ENCODE measurements at places on chromosomes 5 and 9.

DNA sequence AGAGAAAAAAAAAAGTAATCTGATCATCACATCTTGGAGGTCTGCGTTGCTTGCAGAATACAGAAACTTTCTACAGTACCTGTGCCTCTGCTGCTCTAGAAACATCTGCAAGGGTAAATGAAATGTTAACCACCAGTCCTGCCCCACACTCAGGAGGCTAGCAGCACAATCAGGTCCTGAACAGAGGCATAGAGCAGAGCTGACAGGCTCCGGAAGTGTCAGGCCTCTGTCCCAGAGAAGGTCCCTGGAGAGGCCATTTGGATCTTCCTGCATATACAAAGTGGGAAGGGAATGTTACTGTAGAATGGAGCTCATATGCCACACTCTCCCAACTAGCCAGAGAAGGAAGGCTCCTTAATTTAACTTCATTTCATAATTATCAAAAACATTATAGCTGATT, 7.2 kb downstream of the NRG2 start:
- no peak for DNase-seq

DNA sequence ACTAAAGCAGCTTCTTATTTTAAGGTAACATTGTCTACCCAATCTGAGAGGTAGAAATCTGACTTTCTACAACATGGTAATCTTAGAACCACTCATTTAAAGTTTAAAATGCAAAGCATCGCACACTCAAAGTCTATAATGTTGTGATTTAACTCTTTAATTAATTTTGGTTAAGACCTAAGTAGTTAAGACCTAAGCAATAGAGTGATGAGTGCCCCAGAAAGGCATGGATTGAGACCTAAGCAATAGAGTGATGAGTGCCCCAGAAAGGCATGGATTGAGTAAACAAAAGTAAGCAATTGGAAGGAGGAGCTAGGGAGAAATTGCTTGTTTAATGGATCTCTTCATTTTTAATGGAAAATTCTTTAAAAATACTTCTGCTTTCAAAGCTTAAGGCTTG, 86.8 kb downstream of the NLN start:
- DNase-seq = no peak

- DNase-seq = no peak
Measured at GRCh38 chr5:57539281-57539701, 56.7 kb upstream of the ACTBL2 start.

DNA sequence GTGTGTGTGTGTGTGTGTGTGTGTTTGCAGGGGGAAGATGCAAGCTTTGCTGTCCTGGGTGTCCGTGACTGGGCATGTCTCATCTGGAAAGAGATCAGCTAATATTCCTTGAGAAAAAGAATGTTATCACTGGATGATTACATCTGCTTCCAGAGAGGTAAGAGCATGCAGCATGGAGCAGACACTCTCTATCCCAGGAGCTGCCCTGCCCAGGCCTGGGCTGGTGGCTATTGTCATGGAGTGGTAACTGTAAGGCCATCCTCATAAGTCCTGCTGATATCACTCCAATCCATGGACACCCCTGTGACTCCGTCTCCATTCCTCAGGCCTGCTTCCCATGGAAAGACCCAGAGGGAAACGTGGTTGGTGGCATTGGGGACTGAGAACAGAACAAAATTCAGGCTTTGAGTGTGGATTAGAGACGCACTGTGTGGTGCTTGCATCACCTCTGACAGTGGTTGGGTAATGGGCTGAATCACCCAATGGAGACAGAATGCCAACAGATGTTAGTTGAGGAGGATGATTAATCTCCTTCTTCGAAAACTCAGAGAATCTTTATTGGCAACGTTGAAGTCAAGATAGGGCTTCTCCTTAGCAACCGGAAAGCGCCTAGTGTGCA, 52.0 kb upstream of the KCNIP1 start:
- DNase-seq = no peak

DNA sequence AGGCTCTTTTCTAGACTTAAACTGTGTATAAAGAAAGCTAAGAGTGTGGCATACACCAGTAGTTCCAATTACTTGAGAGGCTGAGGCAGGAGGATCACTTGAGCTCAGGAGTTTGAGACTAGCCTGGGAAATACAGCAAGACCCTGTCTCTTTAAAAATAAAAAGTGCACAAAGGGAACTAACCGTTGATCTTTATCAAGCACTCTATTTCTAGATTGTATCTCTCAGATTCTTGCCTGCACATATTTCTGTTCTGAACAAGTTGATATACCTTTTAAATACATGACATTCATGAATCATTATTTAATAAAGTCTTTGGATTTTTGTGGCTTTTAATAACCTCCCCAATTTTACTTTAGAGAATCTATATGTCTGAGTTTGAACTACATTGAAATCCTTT, 47.2 kb downstream of the HMGCR start:
- no peak for DNase-seq

DNA sequence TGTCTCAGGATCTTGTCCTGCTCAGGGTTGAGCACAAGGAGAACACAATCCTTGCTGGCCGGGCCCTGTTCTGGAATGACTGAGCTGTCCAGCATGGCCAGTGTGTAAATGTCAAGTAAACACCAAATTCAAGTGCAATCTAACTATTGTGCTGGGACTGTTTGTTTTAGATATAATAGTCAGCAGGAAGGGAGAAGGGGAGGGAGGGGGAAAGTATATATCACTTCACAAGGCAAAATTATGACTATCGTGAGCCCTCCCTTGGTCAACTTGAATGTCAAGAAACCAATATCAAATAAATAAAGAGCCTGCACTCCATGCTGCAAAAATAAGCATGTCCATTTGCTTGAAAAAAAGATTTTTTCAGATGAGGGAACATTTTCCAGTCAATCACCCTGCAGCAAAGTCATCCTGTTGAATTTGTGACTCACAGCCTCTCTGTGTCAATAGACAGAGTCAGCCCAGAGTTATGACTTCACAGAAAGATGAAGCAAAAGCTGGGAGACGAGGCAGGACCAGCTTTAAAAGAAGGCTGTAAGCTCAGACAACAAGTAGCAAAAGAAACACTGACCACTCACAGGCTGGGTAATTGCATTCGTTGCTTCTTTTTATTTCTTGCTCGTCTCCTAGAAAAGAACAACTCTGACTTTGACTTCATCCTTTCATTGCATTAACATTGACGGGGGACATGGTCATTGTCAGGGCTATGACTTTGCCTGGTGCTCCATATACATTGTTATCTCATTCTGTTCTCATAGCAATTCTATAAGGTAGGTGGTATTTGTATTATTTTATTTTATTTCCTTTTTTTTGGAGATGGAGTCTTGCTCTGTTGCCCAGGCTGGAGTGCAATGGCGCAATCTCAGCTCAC, 15.3 kb upstream of the KLF4 start:
- DNase-seq = no peak

- DNase-seq = no peak
Measured at GRCh38 chr9:33799928-33800704, 4.8 kb downstream of the PRSS3 start.

- DNase-seq = no peak
Measured at GRCh38 chr5:24525414-24525813, 119.4 kb downstream of the CDH10 start.

DNA sequence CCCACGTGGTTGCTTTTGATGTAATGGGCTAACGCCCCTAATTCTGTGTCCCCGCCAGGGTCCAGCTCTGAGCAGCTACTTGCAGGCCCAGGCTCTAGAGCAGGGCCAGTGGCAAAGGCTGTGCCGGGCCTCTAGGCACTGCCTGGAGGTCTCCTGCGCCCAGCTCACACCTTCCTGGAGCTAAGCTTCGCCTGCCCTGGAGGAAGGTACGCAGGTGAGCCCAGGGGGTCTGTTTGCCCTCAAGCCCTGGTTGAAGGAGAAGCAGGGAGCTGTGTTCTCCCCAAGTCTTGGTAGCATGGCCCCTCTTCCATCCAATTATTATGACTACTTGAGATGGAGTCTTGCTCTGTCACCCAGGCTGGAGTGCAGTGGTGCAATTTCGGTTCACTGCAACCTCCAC, 5.2 kb upstream of the LMX1B start:
- DNase-seq = no peak

- DNase-seq = no peak
Measured at GRCh38 chr9:97763874-97764273, 66.7 kb upstream of the XPA start.

DNA sequence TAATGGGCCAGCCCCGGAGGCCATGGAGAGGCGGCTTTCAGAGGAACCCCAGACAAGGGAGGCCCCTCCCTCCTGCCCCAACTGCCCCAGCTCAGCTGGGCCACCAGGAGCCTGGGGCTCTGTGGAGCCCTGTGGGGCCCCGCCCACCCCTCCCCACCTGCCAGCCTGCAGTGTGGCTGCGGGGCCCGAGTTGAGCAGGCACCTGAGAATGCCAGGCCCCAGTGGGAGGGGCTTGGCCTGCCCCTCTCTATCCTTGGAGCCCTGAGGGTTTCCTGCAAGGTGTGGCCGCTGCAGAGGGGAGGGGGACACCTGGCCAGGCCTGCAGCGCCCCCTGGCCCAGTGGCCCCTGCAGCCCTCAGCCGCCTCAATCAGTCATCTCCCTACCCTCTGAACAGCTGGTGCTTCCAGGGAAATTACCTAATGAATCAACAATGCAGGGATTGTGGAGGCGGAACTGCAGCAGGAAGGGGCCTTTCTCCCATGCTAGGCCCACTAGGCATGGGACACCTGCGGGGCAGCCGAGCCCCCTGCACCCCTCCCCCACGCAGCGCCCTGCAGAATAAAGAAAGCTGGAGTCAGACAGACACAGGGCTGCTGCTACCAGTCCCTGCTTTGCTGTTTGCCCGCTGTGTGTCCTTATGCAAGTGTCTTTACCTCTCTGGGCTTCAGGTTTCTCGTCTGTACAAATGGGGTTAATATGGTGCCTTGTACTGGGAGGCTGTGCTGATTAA, 48.0 kb downstream of the LMX1B start:
- no peak for DNase-seq

DNA sequence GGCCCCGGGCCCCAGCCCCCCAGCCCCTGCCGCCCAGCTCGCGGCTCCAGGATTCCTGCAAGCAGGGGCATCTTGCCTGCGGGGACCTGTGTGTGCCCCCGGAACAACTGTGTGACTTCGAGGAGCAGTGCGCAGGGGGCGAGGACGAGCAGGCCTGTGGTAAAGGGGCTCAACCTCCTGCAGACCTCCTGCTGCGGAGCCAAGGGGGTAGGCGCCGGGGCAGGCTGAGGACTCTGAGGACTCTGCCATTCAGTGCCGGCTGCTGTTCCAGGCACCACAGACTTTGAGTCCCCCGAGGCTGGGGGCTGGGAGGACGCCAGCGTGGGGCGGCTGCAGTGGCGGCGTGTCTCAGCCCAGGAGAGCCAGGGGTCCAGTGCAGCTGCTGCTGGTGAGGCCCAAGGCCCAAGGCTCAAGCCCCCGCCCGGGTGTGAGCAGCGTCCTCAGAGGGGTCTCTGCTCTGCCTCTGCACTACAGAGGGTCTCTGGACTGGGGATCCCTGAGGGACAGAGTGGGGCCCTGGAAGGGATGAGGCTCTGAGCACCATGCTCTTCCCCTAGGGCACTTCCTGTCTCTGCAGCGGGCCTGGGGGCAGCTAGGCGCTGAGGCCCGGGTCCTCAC, 3.4 kb downstream of the MAMDC4 start:
- DNase-seq = no peak

DNA sequence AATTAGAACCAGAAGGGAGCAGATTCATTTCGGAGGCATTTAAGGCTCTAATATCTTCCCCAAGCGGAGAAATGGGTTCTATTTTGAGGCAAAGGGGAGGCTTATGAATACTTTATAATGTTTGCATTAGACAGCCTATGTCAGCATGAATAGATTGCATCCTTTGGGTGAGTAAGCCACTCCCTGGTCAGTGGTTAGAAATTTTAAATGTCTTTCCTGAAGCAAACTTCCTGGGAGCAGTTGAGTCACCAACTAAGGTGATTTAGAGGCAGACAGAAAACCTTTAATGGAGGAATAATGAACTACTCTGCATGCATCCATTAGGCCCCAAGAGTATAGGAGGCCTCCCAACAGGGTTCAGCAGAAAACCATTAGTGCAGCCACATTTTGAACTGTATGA, 204.9 kb downstream of the ELAVL2 start:
- no peak for DNase-seq

GRCh38 chr9:107439991-107440456, 49.5 kb downstream of the KLF4 start:
- DNase-seq = no peak

DNA sequence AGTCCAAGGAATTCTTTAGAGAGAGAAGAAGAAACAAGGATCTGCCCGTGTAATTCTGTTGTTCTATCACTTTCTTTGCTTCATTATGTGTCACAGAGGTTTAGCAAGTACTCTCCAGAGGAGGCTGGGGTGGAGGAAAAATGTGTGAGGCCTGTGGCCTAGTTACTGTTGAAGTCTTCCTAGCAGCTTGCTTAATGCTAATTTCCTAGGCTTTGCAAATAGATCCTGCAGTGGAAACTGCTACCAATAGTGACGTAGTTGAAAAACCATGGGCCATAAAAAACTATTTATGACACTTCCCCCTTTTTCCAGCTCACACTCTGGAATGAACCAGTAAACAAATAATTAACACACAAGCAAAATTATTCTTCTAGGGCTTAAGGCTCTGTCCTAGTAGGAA, 27.0 kb upstream of the C9orf72 start:
- no peak for DNase-seq

DNA sequence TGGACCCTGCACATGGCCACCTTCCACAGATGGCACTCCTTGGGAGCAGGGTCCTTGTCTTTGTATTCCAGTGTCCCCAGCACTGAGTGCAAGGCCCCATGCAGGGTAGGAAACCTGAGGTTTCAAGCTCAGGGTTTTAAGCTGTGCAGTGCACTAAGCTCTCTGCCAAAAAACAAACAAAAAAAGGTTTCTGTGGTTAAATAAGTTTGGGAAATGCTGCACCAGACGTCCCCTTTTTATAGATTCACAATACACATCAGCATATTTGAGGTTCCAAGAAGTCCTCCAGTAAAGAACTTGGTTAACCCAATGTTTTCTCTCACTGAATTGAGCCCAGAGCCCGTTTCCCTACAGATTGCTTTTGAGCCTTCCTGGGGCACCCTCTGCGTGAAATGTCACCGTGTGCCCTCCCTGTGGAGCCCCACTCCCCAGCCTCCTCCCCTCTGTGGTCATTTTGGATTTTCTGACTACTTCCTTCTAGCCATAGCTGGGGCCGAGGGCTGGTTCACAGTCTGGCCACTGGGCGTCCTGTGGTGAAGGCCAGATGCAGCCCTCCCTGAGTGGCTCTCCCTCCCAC, 17.1 kb downstream of the DELE1 start:
- DNase-seq = no peak

DNA sequence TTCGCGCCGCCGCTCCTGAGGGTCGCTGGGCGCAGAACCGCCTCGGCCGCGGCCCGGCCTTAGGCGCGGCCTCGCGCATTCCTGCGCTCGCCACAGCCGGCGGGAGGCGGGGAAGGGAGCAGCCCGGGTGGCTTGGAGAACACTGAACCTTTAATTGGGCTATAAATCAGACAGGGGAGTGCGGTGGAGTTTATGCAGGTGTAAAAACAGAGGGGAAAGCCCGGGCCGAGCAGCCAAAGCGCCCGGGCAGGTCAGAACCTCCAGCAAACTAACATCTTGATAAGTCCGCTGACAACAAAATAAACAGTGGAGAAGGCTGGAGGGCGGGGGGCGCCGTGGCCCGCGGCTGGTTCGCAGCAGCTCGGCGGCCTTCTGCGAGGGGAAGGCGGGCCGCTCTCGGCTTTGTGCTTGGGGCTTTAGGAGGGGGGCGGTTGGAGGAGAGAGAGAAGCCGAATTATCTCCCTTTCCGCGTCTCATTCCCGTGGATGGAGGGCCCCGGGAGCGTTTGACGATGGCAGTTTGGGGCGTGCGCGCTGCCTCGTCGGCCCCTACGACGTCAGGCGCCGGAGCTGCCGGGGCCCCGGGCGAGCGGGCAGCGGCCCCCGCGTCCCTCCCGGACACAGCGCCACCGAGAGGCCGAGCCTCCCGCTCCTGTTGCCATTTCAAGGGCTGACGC, 11.3 kb downstream of the FOXD1 start:
- DNase-seq = no peak

Data from activated effector memory CD4-positive, alpha-beta T cell treated with anti-CD3 and anti-CD28 coated beads, Interleukin-2, amount 50 U/mL, for 16 hours (primary cell).